ENCODE measurements at places on chromosomes 5 and 9. TPM values are rescaled to one million over a fixed set of nuclear protein-coding genes. Genes with fewer than 3 reads are reported as not detected.

DNA sequence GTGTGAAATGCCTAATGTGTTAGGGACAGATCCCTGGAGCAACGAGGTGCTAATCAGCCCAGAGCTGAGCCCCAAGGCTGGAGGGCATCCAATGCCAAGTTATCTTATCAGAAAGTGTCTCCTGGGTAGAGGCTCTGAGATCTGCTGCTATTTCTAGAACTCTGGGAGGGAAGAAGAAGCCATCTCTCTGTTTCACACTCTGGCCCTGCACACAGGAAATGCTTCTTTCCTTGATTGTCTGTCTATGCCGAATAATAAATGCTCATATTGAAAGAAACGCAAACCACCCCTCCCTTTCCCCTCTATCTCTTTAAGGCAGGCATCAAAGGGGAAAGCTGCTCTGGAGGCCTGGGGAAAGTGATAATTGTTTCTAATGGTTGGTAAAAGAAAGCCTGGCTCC, 166.7 kb downstream of the PAPPA start:
- no peaks in the 10 kb centered on the region for H3K36me3 ChIP-seq
- no peak for DNase-seq
- peaks cover 74% of the 10 kb centered on the region for H3K27me3 ChIP-seq
- no peak overlapping the region for H3K4me3 ChIP-seq

DNA sequence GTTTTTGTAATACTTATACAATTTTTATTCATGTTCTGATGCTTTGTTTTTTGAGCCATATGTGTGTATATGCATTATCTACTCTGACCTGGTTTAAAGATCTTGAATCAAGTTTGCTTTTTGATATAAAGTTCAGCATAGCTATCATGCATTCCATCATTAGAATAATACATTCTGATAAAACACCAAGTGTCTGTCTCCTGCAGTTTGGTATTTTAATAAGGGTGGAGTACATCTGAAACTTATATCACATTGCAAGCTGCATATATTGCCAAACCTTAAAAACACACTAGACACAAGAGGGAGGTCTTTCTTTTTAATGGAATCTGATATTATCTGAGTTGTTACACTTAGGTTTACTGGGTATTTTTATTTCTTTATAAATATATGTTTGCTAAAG, 102.8 kb upstream of the ADAMTSL1 start:
- no peak overlapping the region for H3K27ac ChIP-seq
- H3K4me1 ChIP-seq, result no peaks in the 10 kb centered on the region
- DNase-seq, result no peak
- H3K27me3 ChIP-seq, result no peaks in the 10 kb centered on the region
- no peak overlapping the region for H3K4me3 ChIP-seq

GRCh38 chr5:172733131-172733973, 37.6 kb downstream of the DUSP1 start:
- H3K36me3 ChIP-seq, result no peaks in the 10 kb centered on the region
- H3K27me3 ChIP-seq, result no peaks in the 10 kb centered on the region
- H3K27ac ChIP-seq, result no peak overlapping the region
- no peak overlapping the region for H3K4me3 ChIP-seq
- DNase-seq, result no peak
- no peaks in the 10 kb centered on the region for H3K4me1 ChIP-seq

FREM1 gene
- 57.7 TPM for total RNA-seq

DNA sequence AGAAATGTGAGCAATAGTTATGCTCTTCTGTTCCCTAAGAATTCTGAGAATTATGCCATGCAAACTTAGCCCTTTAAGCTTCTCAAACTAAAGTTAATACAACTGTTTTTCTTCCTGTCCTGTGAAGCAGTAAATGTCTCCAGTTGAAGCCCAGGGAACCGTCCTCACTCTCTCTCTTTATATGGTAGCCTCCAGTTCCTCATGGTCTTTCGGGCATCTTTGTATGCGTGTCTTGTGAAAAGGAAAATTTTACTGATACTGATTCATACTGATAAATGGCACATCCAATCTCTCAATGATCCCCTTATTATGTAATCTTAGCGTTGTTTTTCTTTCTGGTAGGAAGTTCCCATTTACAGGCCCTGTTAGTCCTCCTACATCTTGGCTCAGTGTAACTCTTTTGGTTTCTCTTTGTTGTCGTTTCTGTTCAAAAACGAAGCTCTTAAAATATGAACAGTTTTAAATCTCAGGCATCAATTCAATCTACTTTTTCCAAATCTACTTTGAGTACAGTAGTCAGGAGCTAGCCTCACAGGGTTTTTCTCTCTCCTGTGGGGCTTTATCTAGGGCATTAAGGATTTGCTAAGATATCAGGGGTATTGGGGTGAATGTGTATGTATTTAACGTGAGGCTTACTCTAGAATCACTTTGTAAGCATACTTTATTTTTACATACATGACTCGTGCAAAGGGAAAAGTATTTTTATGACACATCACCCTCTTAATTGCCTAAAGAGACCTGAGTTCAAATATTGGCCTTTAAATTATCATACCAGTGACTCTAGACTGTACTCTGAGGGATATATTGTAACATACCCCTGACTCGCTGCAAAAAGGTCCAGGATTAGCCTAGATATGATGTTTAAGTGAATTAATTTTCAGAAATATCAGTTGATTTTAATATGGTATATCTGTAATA, 258.0 kb downstream of the NR3C1 start:
- no peaks in the 10 kb centered on the region for H3K27me3 ChIP-seq
- no peak overlapping the region for H3K4me3 ChIP-seq
- H3K36me3 ChIP-seq, result no peaks in the 10 kb centered on the region
- no peak overlapping the region for H3K27ac ChIP-seq
- no peaks in the 10 kb centered on the region for H3K4me1 ChIP-seq

ZDHHC11 gene
- total RNA-seq, result 14.5 TPM

DNA sequence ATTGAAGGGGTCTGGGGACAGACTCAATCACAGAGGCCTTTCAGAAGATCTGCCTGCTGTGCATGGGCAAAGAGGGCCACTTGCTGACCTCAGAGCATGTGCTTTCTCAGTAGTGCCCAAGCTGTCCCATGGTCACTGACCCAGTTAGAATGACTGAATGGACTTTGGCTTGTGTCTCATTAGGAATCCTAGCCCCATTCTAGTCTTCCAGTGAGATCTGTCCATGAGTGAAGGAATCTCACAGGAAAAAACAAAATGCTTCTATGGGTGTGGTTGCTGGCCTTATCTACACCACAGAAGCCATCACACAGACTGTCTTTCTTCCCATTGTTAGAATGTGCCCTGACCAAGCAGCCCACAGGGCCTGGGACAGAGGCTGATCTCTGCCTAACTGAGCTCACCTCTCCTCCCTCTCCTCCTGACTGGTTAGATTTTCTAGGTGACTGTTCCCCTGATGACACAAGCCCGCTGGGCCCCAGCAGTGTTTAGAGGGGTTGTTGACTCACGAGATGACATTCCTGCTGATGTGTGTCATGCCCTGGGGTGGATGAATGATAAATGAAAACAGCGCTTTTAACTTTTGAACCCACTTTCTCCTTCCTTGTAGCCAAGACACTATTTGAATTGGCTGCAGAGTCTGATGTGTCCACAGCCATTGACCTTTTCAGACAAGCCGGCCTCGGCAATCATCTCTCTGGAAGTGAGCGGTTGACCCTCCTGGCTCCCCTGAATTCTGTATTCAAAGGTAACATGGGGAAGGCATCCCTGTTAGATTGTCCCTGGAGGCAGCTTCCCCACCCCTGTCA, 24.8 kb downstream of the TGFBI start:
- H3K4me1 ChIP-seq, result peaks cover 18% of the 10 kb centered on the region
- no peaks in the 10 kb centered on the region for H3K36me3 ChIP-seq
- DNase-seq, result no peak
- H3K27ac ChIP-seq, result peak overlapping the region; percentile 58
- H3K4me3 ChIP-seq, result no peak overlapping the region

- DNase-seq, result no peak
- H3K27ac ChIP-seq, result no peak overlapping the region
- H3K36me3 ChIP-seq, result peaks cover 10% of the 10 kb centered on the region
- no peaks in the 10 kb centered on the region for H3K4me1 ChIP-seq
Observed at GRCh38 chr9:71987471-71988371, 72.7 kb downstream of the C9orf57 start.

LECT2 gene
- total RNA-seq, result not detected

GRCh38 chr9:124297915-124298645, 40.3 kb downstream of the NEK6 start:
- no peak for DNase-seq
- H3K27ac ChIP-seq, result no peak overlapping the region
- H3K27me3 ChIP-seq, result no peaks in the 10 kb centered on the region

DNA sequence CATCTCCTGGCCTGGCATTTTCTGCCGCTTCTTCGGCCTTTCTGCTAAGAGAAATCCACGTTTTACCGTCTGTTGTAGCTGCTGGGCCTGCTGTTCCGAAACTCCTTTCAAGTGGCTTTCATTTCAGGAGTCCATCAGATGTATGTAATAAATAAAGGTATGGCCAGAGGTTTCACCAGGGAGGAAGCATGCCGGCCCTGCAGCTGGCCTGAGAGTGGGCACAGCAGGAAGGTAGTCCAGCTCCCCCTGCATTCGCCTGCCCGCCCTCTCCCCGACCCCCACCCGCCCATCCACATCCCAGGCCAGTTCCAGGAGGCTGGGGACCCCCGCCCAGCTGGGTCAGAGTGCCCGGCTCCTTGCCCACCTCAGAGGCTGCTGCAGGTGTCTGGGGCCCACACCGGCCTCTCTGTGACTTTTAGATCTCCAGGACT, 46.4 kb upstream of the EXOC3 start:
- H3K4me1 ChIP-seq, result peaks cover 32% of the 10 kb centered on the region
- no peaks in the 10 kb centered on the region for H3K36me3 ChIP-seq
- H3K4me3 ChIP-seq, result no peak overlapping the region
- DNase-seq, result no peak
- H3K27me3 ChIP-seq, result peaks cover 2% of the 10 kb centered on the region

GRCh38 chr5:161369022-161369421, 177.5 kb downstream of the GABRB2 start:
- no peak overlapping the region for H3K4me3 ChIP-seq
- H3K27ac ChIP-seq, result no peak overlapping the region
- H3K27me3 ChIP-seq, result no peaks in the 10 kb centered on the region
- DNase-seq, result no peak
- peaks cover 13% of the 10 kb centered on the region for H3K4me1 ChIP-seq

- no peak overlapping the region for H3K4me3 ChIP-seq
- no peak overlapping the region for H3K27ac ChIP-seq
- H3K36me3 ChIP-seq, result no peaks in the 10 kb centered on the region
- peaks cover 5% of the 10 kb centered on the region for H3K4me1 ChIP-seq
- no peaks in the 10 kb centered on the region for H3K27me3 ChIP-seq
Observed at GRCh38 chr5:109146591-109146990, 263.2 kb downstream of the PJA2 start.

ADGRD2 gene
- total RNA-seq, result not detected

HAUS6 gene
- total RNA-seq, result 36.7 TPM

RASGEF1C gene
- 2.0 TPM for total RNA-seq

LVRN gene
- 0.56 TPM for total RNA-seq

Measured in neural crest cell (in vitro differentiated cells).